Effector CD4-positive, alpha-beta T cell (primary cell): ENCODE measurements at places on chromosomes 1 and 21.

DNA sequence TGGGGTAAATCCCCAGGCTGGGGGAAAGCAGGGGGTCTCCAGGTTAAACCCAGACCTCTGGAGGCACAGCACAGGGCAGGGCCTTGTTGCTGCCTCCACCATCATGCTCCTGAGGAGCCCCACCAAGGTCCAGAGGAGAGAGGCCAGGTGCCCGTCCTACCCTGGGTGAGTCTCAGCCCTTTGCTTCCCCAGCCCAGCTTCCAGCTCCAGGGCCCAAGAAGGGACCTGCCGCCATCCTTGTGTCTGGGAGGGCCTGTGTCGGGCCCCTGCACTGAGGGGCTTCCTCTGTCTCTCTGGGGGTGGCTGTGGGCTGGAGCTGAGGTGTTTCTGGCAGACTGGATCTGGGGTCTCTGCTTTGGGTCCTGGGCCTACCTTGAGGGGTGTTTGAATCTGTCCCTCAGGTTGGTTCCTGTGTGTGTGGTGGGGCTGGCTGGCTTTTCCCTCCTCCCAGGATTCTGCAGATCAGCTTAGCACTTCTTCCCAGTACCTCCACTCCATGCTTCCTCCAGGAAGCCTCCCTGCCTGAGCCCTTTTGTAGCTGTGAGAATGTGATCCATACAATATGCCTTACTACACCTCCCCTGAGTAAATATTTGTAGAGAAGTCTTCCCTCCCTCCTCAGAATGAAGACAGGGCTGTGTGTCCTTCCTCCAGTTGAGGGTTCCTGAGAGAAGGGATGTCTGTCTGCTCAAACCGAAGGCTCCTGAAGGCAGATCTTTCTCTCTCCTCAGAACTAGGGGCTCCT lies 6.2 kb downstream of the GPR3 start:
- no peak for DNase-seq

DNA sequence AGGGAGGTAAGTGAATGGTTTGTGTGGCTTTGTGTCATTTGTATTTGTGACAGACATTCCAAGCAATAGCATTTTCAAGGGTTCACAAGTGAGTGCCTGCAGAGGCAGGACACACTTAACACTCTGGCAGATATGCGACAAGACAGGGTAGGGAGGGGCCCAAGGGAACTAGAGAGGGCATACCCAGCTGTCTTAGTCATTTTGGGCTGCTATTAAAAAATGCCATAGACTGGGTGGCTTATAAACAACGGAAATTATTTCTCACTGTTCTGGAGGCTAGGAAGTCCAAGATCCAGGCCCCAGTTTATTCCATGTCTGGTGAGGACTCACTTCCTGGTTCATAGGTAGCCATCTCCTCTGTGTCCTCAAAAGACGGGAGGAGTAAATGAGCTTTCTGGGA lies 137.4 kb downstream of the FGGY start:
- no peak for DNase-seq

DNA sequence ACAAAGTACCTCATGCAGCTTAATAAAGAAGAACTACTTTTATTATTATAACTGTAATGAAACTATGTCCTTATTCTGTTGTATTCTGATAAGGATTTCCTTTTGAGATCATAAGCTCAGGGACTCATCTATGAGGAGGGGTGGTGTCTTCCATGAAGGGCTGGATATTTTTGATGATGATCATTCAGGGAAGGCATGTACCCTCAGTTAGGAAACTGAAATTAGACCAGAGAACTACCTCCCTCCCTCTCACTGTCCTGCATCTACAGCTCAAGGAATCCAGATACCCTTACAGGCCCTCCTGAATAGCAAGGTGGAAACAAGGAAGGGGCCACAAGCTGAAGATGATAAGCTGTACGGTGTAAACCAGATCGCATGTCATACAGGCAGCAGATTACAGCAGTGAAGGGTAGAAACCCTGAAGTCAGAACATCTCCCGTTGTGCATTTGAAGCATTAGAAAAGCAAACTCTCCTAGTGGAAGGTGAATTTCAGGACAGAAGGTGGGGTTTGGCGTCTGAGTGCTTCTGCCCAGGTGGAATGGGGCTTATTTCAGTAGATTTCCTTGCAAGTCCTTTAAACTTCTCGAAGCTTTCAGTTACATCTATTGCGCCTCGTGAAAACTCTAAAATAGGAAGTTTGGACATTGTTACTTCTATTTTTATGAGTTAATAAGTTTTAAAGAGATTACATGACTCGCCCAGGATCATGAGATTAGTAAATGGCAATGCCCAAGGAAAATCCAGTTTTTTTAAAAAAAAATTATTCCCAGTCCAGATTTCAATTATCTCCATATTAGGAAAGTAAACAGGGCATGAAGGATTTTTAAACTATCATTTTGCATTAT lies 101.1 kb upstream of the HNRNPU start:
- no peak for DNase-seq

DNA sequence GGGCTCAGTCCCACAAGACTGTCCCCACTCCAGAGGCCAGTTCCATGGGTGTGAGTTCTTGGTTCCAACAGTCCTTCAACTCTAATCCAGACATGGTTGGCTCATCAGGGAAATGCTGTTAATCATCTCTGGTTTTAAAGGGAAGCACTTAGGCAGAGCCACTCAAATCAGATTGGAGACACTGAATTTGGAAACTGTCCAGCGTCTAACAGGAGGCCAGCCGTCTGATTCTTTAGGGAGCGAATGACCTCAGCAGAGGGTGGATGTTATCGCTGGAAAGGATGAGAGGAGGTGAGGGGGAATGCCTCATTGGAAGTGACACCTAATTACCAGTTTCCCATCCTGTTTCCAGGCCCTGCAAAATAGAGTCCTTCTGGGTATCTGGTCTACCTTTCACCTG lies 22.8 kb upstream of the LRRC38 start:
- no peak for DNase-seq

DNA sequence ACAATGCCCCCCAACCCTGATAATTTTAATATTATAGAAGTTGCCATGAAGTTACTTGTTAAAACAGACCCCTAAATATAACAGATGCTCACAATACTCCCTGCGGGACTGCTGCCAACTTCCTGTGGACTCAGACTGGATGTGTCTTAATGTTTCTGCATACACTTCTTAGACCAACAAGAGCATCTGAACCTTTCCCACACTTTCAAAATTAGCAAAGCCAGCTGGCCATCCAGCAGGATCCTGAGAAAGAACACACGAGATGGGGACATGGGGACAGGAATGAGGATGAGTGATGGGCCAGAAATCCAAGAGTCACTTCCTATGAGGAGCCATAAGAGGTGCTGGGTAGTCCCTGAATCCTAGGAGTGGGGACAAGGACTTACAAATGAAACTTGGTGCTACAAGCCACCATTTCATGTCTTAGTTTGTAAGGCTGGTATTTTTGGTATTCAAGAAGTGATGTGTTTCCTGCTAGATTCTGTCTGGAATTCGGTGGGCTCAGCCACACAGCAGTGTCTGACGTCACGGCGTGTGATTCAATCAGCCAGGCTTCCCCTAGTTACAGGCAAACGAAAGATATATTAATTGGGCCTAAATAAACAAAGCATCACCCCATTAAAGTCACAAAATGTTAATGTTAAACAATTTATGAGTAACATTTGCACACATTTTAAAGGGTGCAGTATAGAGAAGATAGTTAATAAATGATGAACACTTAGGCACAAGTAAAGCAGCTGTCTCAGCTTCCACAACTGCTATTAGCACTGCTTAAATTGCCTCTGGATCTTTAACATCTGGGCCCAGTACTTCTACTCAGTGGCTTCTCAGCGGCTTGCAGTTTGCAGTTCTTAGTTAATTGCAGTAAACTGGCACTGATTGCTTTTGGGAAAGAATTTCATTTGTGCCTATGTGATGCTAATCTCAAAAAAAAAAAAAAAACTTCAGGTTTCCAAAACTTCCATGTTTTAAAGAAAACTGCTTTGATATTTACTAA lies 41.2 kb upstream of the RGS8 start:
- DNase-seq, result no peak

- no peak for DNase-seq
Observed at GRCh38 chr21:44027607-44028286, 15.6 kb downstream of the TRAPPC10 start.

- DNase-seq, result no peak
Observed at GRCh38 chr1:185152187-185152767, 4.5 kb downstream of the TRMT1L start.

- DNase-seq, result peak; percentile 60
Observed at GRCh38 chr1:41919764-41920397, 1.2 kb upstream of the HIVEP3 start.

- no peak for DNase-seq
Observed at GRCh38 chr1:25738499-25738898, 61.5 kb upstream of the SELENON start.

- no peak for DNase-seq
Observed at GRCh38 chr1:60133848-60134247, 60.3 kb upstream of the C1orf87 start.

DNA sequence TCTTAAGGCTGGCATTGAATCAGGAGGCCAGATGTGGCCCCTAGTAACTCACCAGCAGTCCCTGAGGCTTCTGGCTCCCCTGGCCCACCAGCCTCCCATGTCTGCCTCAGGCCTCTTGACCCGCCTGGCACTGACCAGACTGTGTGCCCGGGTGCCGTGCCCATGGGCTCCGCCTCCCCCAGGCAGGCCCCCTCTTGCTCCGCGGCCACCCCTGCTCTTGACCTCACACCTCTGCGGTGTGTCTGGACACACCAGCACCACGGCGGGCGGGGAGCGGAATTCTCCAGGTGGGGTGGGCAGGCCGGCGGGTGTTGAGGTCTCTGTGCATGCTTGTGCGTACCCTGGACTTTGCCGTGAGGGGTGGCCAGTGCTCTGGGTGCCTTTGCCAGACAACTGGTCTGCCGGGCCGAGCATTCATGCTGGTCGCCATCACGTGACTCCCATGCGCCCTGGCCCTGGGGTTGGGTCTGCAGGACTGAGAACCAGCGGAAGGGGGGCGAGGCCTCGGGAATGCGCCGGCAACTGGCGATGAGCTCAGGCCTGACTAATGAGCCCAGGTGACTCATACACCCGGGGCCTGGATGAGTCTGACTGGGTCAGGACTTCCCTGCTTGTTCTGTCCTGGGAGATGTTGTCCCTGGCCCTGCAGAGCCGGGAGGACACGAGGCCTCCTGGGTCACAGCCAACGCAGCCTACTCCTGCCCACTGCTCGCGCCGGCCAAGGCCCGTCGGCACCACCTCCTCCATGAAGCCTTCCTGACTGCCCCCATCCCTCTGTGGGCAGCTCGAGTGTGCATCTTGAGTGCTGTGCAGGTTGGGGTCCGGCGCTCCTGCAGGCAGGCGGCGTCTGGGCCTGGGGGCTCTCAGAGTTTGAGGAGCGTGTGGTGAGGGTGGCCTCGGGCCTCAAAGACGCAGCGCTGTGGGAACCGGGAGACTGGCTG lies 22.6 kb downstream of the COL18A1 start:
- no peak for DNase-seq

- no peak for DNase-seq
Observed at GRCh38 chr1:21325231-21325718, 35.0 kb upstream of the ECE1 start.

GRCh38 chr1:207923561-207923960 lies 12.6 kb upstream of the CD34 start:
- DNase-seq, result no peak

GRCh38 chr1:239225396-239225795 lies 161.0 kb upstream of the CHRM3 start:
- no peak for DNase-seq

GRCh38 chr1:9875636-9876000 lies 34.5 kb downstream of the CTNNBIP1 start:
- DNase-seq, result no peak

DNA sequence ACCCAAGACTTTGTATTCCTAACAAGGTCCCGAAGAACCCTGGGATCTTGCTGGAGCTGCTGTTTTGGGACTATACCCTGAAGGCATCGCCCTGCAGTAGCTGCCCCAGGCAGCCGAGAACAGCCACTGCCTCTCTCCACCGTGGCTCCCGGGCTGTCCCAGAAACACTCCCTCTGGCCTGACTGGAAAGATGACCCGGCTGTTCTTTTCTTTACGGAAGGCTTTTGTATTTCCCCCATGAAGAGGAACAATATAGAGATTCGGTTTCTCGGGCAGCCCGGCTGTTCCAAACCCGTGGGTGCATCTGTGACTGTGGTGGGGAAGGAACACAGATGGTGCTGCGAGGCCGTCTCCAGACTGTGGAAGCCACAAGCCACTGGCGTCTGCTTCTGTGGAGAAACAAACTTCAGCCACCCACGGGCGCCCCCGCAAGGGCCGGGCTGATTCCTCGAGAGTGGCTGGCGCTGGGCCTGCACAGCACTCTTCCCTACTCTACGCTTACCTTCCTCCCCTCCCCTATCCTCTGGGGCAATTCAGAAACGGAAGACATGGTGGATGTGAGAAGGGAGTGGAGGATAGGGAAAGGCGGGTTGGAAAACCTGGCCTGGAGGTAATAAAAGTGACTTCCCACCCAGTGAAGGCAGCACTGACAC lies 33.7 kb upstream of the VASH2 start:
- DNase-seq, result no peak

DNA sequence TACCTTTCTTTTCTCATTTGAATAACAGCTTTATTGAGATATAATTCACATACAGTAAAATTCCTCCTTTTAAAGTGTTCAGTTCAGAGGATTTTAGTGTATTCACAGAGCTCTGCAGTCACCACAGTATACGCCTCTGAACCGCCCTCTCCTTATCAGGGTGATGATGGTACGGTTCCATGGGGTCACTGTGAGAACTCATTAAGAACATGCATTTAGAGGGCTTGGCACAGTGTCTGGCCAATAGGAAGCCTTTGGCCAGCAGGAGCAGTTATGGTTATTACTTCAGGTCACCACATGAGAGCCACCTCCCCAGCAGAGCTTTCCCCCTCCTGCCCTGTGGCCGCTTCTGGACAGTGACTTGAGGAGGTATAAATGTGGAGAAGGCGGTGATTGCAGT lies 27.3 kb downstream of the KCNQ4 start:
- DNase-seq, result no peak

GRCh38 chr1:202547215-202547614 lies 163.0 kb downstream of the SYT2 start:
- DNase-seq, result no peak

- no peak for DNase-seq
Observed at GRCh38 chr1:109444346-109444745, 18.1 kb upstream of the PSMA5 start.

DNA sequence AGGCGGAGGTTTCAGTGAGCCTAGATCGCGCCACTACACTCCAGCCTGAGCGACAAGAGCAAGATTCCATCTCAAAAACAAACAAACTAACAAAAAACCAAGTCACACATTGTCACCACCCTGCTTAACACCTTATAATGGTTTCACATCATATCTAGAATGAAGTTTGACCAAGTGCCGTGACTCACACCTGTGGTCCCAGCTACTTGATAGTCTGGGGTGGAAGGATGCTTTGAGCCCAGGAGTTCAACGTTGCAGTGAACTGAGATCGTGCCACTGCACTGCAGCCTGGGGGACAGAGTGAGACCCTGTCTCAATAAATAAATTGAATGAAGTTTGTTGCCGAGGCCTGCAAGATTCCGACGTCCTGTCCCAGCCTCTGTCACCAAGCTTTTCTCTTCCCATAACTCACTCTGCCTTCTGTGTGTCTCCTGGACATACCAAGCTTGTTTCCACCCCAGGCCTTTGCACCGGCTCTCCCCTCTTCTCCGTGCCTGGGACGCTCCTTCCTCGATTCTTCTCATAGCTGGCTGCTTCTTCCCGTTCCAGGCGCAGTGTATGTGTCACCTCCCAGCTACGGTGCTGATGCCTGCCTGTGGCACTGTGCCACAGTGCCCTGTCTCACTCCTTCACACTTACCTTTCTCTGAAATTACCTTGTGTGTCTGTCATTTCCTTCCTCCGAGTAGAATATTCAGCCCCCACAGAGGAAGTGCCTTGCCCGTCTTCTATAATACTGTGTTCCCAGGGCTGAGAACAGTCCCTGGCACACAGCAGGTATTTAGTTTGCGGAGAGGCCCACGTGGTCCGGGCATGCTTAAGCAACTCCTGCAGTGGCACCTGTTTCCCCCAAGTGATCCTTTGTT lies 3.8 kb upstream of the SELENON start:
- DNase-seq, result peak; percentile 37
